NCI-H187 (cell line): ENCODE measurements at places on chromosomes 11 and 22.

- DNase-seq, result no peak
Measured at GRCh38 chr22:49664371-49664881, 163.2 kb downstream of the BRD1 start.

DNA sequence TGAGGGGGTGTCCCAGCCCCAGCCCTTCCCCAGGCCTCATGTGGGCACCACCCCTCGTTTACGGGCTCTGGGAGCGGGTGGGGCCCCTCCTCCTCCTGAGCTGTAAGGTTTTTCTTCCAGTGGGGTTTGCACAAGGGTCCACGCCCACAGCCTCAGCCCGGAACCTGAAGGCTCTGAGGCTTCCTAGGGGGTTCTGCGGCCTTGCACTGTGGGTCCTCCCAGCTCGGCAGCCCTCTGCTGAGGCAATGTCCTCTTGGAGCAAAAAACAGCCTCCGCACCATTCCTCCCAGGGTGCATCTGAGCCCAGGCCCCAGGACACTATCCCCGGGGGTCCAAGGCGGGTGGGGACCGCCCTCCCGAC lies 14.1 kb downstream of the H19 start:
- no peak for DNase-seq

DNA sequence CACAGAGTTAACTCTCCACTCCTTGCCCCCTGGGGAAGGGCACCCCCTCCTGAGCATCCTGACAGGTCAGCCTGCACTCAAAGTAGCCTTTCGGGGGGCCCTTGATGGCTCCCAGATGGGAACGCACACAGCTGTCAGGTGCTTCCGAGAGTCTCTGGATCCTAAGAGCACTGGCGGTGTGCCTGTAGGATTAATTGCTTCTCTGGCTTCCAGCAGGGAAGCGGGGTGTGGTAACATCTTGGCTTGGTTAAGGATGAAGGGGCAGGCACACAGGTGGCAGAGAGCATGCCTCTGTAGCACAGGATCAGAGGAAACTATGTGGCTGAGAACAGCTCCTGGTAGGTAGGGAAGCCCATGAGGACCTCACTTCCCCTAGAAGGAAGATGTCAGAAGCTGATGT lies 199.8 kb downstream of the MIAT start:
- DNase-seq, result no peak

- DNase-seq, result no peak
Measured at GRCh38 chr22:19108807-19109197, 13.4 kb downstream of the DGCR2 start.

- no peak for DNase-seq
Measured at GRCh38 chr11:110782616-110783015, 70.4 kb upstream of the ARHGAP20 start.

DNA sequence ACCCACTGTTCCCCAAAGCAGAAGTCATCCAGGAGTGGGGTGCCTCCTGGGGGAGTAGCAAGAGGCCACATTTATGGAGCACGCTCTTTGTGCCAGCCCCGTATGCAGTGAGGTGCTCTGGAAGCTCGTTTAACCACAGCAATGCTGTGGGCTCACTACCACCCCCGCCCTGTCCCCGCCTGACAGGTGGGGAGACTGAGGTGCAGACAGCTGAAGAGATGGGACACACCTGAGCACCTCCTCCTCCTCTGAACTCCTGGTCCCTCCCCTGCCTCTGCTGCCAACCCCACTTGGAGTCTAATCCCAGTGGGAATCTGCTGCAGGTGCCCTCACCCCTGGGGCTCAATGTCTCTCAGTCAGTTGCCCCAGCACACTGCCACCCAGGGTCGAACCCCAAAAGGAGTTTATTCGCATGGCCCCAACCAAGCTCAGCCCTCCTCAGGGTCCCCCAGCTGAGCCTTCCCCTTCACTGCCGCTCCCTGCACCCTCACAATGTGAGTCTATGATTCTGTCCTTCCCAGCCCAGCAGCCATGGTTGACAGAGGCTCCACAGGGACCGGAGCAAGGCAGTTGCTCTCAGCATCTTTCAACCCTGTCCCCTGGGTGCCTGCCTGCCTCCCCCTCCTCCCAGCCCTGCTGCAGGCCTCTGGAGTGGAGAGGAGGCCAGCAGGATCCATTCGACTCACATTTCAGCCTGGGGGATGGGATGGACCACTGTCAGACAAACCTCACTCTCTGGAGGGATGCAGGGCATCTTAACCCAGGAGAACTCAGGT lies 13.3 kb upstream of the BCR start:
- no peak for DNase-seq

DNA sequence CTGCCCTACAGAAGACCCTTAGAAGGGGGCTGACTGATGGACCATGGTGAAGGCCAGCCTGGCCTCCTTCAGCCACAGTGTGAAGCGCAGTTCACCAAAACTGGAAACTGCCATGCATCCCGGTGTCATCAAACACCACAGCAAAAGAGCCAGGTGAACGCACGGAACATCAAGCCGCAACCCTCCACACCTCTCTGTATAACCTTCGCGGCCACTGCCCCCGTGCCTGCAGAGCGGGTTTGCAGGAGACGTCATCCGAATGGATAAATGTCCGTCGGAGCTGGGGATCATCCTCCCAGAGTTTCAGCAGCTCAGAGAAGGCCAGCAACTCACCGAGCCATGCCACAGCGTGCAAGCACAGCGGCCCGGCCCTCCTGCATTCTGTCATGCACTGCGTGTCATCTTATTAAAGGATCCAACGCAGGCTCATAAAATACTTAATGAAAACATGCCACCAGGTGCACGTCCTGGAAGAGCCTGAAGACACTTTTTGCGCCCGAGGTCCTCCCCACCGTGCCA lies 309.9 kb downstream of the BRD1 start:
- DNase-seq, result no peak

GRCh38 chr11:64036087-64037026 lies 626 bp downstream of the FLRT1 start:
- no peak for DNase-seq

DNA sequence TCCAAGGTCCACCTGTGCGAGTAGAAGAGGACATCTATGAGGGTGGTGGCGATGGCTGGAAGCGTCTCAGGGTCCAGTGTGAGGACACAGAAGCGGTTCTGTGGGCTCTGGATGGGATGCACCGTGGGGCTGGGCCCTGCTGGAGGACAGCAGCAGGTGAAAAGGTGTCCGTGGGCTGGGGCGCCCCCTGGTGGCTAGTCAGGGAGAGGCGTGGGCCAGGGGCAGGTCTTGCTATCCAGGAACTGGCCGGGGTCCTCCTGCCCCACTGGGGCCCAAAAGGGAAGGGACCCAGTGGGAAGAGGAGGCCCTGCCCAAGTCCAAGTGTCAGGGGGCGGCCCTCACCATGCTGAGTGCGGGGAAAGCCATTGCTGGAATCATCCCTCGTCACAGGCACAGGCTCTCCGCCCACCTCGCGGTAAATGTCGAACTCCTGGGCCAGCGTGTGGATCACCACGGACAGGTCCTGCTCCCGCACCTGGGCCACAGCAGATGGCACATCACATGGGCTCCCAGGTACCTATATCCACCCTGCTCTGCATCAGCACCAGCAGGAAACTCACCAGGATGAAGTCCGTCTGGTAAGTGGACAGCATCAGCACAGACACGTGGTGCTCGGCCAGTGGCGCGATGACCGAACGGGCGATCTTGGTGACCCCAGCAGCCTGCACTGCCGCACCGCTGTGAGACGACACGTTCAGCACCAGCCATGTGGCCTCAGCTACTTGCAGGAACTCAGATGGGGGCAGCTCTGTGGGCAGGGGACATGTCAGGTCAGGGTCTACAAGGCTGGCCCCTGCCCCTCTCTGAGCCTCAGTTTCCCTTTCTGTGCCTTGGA lies 2.3 kb downstream of the CASTOR1 start:
- no peak for DNase-seq

DNA sequence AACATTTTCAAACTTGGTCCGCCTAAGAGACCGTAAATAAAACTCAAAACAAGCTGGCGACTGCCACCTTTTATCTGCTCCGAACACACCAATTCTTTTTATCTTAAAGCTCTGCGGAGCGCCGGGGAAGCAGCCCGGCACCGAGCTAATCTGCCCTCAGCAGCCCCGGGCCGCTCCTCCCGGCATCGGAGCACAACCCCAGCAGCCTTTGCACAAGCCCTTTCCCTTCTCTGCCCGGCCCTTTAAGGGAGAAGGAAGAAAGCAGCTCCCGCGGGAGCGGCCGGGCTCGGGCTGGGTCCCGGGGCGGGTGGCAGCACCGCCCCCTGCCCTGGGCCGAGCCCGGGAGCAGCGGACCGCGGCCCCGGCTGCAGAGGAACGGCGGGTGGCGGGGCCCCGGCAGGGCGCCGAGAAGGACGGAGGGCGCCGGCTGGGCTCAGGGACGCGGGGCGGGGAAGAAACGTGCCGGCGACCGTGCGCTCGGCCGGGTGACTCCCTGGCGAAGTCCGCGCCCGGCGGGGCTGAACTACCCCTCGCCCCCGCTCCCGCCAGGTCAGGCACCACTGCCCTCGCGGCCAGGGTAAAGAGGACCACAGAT lies 133.6 kb upstream of the C11orf58 start:
- DNase-seq, result no peak

- no peak for DNase-seq
Measured at GRCh38 chr11:121464352-121464946, 11.7 kb upstream of the SORL1-AS1 start.

DNA sequence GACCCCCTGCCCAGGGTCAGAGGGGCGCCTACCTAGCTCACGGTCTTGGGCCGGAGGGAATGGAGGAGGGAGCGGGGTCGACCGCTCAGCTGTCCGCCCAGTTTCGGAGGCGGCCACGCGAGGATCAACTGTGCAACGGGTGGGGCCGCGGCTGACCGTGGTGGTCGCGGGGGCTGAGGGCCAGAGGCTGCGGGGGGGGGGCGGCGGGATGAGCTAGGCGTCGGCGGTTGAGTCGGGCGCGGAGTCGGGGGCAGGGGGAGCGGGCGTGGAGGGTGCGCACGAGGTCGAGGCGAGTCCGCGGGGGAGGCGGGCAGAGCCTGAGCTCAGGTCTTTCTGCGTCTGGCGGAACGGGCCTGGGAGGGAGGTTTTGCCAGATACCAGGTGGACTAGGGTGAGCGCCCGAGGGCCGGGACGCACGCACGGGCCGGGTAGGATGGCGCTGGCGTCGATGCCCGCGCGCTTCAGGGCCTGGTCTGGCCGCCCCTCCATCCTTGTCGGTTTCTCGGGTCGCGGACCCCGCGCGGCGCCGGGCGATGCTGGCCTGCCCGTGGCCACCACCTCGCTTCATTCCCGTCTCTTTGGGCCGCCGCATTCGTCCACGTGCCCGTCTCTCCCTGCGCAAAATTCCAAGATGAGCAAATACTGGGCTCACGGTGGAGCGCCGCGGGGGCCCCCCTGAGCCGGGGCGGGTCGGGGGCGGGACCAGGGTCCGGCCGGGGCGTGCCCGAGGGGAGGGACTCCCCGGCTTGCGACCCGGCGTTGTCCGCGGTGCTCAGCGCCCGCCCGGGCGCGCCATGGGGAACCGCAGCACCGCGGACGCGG lies at the start of gene DRD4:
Gene DRD4, plus strand, starts transcription at position 759 of the 822 bp plus-strand sequence. Its CDS starts 36 bp downstream, at position 795.
- no peak for DNase-seq

DNA sequence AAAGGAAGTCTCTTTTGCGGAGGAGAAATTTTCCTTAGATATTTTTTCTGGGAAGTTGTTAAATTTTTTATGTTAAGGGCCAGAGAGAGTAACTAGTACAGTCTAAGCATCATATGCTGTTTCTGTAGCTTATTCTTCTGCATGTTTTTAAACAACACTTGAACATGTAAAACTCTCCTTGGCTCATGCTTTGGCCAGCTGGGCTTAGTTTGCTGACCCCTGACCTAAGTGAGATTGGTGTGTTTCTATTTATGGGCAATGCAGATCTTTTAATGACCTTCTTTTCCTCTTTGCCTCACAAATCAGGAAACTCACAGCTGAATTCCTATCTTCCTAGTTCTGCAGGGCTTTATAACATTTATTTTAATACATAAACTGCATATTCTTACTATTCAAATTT lies 942.5 kb downstream of the OPCML start:
- DNase-seq, result no peak

GRCh38 chr11:72578566-72578965 lies 95.7 kb downstream of the PDE2A start:
- DNase-seq, result no peak

GRCh38 chr11:68106165-68106940 lies 14.8 kb downstream of the CHKA start:
- no peak for DNase-seq

GRCh38 chr11:78248903-78249302 lies 60.2 kb downstream of the USP35 start:
- DNase-seq, result no peak

GRCh38 chr11:206002-206384 lies 1.2 kb downstream of the BET1L start:
- no peak for DNase-seq

DNA sequence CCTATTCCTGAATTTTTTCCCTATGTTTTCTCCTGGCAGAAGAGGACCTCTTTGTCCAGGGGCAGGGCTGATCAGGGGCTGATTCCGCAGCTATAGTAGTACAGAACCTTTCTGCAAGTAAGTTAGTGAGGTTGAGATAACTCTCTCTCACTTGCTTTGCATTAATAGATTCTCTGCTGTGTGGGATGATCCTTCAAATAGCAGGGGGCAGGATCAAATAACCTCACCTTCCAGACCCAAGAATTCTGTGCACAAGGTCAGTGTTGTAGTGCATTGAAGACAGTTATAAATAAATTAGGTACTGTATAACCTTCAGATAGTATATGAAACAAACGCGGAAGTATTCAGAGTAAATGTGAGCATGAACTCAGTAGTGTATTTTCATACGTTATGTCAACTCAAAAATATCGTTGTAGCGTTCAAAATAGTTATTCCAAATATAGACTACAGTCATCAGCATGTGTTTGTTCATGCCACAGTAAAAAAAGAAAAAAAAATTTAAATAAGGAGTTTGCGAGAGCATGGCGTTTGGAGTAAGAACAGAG lies 278 bp downstream of the MMP26 start:
- peak; percentile 47 for DNase-seq

GRCh38 chr22:36991206-36991605 lies 28.0 kb downstream of the TST start:
- no peak for DNase-seq

- DNase-seq, result no peak
Measured at GRCh38 chr11:86692746-86693145, 20.3 kb upstream of the ME3 start.

DNA sequence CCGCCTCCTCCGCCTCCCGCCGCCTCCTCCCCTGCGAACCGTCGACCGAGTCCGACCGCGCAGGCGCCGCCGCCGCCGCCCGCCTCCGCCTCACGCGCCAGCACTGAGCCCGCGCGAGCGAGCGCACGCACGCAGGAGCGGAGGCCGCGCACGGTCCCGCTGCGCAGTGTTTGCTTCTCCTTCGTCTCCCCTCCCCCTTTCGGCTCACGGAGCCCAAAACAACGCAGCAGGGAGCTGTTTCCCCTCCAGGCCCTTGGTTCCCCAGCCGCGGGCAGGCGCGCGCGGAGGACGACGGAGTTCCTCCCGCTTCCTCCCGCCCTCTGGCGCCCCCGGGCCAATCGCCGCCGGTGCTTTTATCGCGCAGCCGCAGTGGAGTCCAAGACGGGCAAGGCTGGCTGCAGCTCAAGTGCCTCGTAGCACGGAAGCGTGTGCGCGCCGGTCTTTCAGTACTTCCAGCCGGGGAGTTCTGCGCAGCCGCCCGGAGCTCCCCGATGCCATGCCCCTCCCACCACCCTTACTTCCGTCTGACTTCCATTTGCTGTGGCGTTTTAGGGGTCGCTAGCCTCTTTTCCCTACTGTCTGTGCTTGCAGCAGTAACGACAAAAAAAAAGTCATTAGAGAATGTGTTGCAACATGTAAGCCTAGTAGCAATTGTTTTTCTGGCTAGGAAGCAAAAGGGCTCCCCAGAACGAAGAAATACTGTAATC lies at the start of gene HNRNPUL2:
Gene HNRNPUL2, minus strand, starts transcription at position 293 of the 707 bp plus-strand sequence. CDS start 301 bp downstream, outside the sequence.
- peak; percentile 99 for DNase-seq

- no peak for DNase-seq
Measured at GRCh38 chr11:67120881-67121710, 2.0 kb downstream of the KDM2A start.

- no peak for DNase-seq
Measured at GRCh38 chr11:28606930-28607329, 498.7 kb downstream of the METTL15 start.

GRCh38 chr11:47495011-47495855 lies 46.3 kb upstream of the RAPSN start:
- DNase-seq, result no peak
